Activated naive CD8-positive, alpha-beta T cell treated with anti-CD3 and anti-CD28 coated beads for 36 hours (primary cell): ENCODE measurements at places on chromosomes 7 and 10. TPM values are rescaled to one million over a fixed set of nuclear protein-coding genes. Genes with fewer than 3 reads are reported as not detected.

GRCh38 chr7:99559175-99559915 lies 903 bp downstream of the ZNF655 start:
- DNase-seq: no peak

DNA sequence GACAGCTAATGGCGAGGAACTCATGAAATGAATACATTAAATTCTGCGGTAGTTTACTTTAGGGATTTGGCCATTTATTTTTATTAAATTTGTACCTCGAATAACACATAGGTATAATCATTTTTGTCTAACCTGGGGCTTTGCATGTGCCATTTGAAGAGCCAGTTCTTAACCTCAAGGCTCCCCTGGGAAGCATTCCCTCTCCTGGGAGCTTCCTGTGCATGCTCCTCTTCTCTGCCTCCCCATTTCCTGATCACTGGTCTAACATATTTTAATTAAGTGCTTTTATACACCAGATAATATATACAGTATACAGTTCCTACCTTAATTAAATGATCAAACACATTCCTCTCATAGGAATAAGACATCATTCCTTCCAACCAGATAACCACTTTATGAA lies 183.9 kb upstream of the FZD1 start:
- DNase-seq: no peak

DNA sequence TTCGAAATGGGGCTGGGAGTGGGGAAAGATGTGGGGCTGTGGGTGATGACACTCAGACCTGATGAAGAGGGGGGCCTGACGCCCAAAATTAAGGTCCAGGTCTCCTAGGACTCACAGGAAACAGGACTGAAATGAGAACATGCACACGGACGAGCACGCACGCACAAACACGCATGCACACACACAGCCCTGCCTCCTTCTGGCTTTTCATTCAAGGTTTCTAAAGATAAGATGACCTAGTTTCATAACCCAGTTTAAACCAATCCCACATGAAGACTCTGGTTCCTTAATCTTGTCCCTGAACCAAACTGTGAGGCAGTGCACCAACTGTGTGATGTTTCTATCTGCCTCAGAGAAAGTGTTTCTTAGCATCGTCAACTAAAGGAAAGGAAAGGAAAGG lies 162.0 kb downstream of the DGKI start:
- DNase-seq: no peak

- no peak for DNase-seq
These were observed 6.9 kb upstream of the ZKSCAN1 start for GRCh38 chr7:100008525-100008924.

- DNase-seq: peak; percentile 60
These were observed 25.8 kb upstream of the PPP2R2D start for GRCh38 chr10:131874991-131875451.

MLLT10 gene
- 33.9 TPM for total RNA-seq

MOGAT3 gene
- not detected for total RNA-seq

- DNase-seq: no peak
These were observed 126.3 kb downstream of the SNX10 start for GRCh38 chr7:26417911-26418413.

DNA sequence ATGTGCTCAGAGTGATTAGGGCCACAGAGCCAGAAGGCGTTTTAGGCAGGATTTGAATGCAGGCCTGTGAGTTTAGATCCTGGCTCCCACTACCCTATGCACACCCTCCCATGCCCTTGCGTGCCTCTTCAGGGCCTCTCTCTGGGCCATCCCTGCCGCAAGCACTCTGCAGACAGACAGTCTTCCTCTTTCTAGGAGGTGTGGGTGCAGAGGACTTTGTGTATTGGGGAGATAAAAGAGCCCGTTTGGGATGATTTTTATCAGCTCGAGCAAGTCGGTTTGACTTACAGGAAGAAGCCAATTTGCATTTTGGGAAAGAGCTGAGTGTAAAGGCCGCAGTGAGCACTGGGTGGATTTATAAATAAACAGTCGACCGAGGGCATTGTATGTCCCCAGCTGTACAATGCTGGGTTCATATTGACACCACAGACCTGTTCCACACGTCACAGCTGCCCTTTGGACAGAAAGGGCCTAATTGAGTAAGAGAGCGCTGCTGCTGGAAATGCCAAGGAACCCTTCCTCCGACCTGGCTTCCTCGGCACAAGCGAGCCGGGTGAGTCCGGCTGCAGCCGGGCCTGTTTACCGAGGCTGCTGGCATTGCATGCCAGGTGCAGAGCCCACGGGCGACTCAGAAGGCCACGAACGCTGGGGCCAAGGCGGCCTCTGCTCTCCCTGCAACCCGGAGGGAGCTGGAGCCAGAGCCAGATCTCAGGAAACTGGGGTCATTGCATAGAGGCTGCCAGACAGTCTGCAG lies 25.1 kb downstream of the ZMIZ1 start:
- DNase-seq: no peak

ITGA8 gene
- total RNA-seq: not detected

KIFBP gene
- total RNA-seq: 13.3 TPM

- no peak for DNase-seq
These were observed 228.5 kb downstream of the BBS9 start for GRCh38 chr7:33357846-33358245.

STK17A gene
- total RNA-seq: 53.2 TPM

DNA sequence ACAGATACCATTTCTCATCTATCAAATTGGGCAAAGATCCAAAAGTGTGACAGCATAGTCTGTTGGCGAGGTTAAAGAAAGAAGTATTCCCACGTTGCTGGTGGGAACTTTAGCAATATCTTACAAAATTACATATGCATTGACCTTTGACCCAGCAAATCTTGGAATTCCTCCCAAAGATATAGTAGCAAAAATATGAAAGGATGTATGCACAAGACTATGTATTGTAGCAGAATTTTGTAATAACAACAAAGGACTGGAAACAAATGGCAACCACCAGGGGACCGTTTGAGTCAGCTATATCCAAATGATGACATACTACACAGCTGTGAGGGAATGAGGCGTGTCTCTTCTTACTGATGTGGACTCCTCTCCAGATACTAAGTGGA lies 50.2 kb downstream of the KCNH2 start:
- DNase-seq: no peak

GRCh38 chr10:5284311-5285057 lies 80.3 kb upstream of the UCN3 start:
- peak; percentile 8 for DNase-seq

DYNC1I1 gene
- not detected for total RNA-seq

- no peak for DNase-seq
These were observed 454.4 kb downstream of the AUTS2 start for GRCh38 chr7:70052691-70053090.

- no peak for DNase-seq
These were observed 35.8 kb downstream of the GBX1 start for GRCh38 chr7:151131592-151132293.

DNA sequence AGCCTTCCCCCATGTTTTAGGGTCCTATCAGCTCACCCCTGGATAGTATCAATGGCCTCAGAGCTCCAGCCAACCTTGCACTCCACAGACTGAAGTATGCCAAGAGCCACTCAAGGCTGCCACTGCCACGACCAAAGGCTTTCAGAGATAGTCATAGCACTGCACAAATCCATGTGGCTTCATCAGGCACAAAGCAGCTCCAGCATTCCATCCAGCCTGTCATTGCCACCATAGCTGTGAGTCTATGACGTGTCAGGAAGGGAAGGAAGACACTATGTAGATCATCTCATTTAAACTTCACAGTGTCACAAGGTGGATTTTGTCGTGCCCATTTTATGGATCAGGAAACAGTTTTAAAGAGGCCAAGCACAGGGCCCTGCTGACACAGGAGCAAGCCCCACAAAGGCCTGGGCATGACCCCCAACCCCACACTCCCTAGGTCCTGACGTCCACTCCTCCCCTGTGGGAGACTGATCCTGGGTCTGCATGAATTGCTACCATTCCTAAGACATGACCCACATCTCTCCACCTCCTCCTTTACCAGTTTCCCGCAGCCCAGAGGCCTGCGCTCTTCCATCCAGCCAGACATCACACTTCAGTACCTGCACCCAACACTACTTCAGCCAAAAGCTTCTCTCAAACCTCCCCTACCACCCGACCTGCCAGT lies 119.4 kb downstream of the DIP2C start:
- DNase-seq: no peak

- no peak for DNase-seq
These were observed 61.8 kb downstream of the PTPRE start for GRCh38 chr10:127968659-127969058.

ASIC3 gene
- total RNA-seq: 3.2 TPM

GRCh38 chr7:55533050-55533728 lies 39.1 kb downstream of the VOPP1 start:
- peak; percentile 84 for DNase-seq

VSTM4 gene
- total RNA-seq: not detected

GRCh38 chr10:73643362-73643761 lies 2.1 kb upstream of the MYOZ1 start:
- no peak for DNase-seq

GRCh38 chr7:157775021-157775559 lies 438.3 kb downstream of the DNAJB6 start:
- DNase-seq: no peak

GRCh38 chr7:77529279-77529678 lies 7.8 kb upstream of the PTPN12 start:
- no peak for DNase-seq

UTF1 gene
- not detected for total RNA-seq

- no peak for DNase-seq
These were observed 21.8 kb downstream of the IFT22 start for GRCh38 chr7:101299511-101300464.

GRCh38 chr7:156059369-156059768 lies 247.1 kb upstream of the SHH start:
- no peak for DNase-seq

DNA sequence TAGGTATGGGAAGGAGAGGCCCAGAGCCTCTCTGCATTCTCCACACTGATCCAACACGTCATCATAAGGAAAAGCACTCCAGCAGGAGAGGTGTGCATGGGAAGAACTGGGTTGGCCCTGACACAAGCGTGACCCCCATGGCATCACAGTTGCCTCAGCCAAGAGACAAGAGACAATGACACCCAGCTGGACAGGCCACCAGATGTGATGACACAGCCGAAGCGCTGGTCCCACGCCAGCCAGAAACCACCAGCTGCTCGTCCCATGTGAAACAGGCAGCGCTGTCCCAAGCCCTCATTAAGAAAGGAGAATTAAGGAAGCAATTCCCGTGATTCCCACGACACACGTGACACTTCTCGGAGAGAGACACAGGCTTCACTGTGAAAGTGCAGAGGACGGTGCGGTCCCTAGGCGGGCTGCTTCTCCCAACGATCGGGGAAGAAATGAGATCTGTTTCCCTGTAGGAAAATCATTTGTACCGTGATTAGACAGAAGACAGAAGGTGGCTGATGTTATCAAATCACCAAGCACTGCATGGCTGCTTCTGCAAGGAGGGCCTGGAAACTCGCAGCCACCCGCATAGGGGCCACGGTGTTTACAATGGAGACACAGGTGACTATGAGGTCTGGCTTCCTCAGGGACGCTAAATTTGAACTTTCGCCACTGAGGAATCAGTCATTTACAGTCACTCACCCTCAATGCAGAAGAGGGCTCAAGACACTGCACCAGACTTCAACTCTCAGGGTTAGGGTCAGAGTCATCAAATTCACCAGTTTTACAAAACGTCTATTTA lies 74.5 kb downstream of the DIP2C start:
- no peak for DNase-seq

IDI2 gene
- not detected for total RNA-seq

- DNase-seq: no peak
These were observed 16.3 kb upstream of the HPS1 start for GRCh38 chr10:98463016-98463415.
